ENCODE measurements at places on chromosomes 11 and 22.

GRCh38 chr11:92554688-92555087 is 330.1 kb downstream of the FAT3 start:
- no peak for DNase-seq

- no peak for DNase-seq
These were observed 68.5 kb upstream of the IGLL5 start for GRCh38 chr22:22818861-22819855.

GRCh38 chr11:68904248-68904847 is 657 bp downstream of the IGHMBP2 start:
- no peak for DNase-seq

- DNase-seq: no peak
These were observed 806 bp downstream of the COA4 start for GRCh38 chr11:73875840-73876239.

DNA sequence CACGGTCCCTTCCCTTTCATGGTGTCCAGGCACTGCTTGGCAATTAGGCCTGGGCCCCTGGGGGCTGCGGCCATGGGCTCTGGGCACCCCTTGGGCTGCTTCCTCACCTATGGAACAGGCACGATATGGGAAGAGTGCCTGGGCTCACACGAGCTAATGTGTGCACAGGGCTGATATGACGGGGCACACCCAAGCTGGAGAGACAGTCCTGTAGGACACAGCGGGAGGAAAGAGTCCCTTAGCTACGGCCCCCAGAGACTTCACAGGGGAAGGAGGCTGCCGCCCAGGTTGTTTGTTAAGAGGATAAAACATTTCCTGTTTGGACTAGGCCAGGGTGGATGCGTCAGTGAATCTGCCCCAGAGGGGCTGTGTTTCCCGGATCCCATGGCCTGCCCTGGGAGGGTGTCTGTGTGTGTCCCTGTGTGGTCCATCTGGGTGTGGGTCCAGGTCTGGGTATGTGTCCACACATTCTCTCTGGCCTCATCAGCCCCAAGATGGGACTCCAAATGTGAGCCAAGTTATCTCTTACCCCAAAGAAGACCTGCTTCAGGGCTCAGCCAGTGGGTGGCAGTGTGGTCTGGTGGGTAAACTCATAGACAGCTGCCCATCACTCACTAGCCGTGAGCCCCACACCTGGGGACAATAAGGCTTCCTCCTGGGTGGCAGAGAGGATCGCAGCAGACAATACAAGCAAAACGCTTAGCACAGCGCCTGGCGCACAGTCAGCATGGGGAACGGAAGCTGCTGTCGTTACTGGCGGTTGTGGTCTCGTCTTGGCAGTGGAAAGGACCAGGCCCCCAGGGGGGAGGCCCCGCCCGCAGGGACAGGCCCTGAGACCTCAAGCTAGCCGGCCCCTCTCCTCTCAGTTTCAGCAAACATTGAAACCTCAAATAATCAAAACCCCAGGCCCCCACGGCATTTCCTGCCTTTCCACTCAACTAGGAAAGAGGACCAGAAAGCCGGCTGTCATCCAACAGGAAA is 3.2 kb upstream of the EMID1 start:
- DNase-seq: no peak

DNA sequence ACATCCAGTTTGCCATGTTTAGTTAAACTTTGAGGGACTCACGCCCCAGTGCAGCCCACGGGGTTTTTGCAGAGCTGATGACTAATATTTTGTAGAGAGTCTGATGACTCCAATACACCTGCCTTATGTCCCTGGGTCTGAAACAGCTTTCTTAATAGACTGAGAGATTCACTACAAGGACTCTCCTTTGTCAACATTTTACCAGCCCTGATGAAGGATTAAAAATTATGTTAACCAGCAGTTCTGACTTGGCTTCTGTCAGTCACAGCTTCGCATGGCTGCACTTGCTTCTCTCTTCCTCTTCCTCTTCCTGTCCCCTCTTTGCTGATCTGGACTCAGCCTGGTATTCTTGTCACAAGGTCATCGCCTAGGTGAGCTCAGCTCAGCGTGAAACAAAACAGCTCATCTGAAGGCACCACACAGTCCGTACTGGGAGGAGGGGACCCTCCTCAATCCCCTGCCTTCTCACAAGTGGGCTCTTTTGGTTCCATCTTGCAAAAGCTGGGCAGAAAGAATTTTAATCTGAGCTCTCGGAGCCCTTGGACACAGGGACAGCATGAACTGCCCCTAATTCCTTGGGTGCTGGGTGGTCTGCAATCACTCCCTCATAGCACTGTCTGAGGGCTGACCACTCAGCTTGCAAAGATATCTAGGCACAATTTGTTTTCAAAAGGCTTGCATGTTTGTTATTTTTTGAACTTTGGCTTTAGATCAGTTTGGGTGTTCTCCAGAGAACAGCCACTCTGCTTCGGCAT is 38.1 kb upstream of the POU2AF1 start:
- DNase-seq: no peak

DNA sequence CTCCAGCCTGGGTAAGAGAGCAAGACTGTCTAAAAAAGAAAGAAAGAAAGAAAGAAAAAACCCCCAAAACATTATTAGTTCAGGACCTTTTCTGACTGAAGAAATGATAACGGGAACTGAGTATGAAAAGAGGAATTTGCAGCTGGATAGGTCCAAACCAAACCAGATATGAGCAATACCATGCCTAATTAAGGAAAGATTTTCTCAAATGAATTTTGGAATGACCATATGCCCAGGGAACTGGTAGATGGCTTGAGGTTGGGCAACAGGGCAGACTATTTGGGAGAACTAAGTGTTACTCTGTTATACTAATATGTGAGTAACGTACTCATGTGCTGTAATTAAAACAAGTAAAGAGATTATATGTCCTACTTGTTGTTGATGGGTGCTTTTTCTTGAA is 186.1 kb downstream of the TMEM135 start:
- DNase-seq: no peak

- no peak for DNase-seq
These were observed 97.7 kb downstream of the MPPED2 start for GRCh38 chr11:30488304-30488998.

DNA sequence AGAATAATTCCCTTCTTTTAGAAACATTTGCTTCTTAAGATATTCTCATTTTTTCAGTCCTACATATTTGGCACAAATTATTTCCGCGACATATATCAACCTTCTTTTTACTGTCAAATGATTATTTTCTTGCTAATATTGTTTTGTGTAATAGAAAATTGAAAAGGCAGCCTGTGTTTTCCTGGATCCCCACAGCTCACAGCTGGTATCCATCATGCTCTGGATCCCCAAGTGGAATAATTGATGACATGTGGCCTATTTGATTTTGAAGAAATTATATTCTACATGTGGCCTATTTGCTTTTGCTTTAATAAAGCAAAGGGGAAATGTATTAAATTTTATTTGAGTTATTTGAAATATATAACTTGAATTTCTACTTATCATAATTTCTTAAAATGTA is 199.4 kb upstream of the LUZP2 start:
- no peak for DNase-seq
